Activated naive CD8-positive, alpha-beta T cell treated with anti-CD3 and anti-CD28 coated beads for 36 hours (primary cell): ENCODE measurements at places on chromosomes 2 and 18.

DNA sequence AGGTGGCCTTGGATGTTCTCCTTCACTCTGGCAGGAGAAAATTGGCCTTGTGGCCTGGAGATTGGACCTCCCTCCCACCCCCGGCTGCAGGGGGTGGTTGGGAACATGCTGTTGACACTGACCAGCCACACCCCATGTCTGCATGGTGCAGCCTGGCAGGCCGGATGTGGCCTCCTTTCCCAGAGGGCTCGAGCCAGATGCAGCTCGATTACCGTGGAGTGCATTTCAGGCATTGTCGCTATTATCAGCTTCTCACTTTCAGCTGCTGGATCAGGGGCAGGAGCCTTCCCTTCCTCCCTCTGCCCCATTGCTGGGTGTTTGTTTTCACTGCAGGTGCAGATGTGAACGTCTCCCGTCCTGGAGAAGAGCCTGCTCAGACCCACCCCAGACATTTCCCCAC, 211.0 kb upstream of the SIX2 start:
- no peak for DNase-seq
- peaks cover 3% of the 10 kb centered on the region for H3K4me1 ChIP-seq
- no peak overlapping the region for H3K27ac ChIP-seq
- no peaks in the 10 kb centered on the region for H3K36me3 ChIP-seq
- no peak overlapping the region for H3K4me3 ChIP-seq

DNA sequence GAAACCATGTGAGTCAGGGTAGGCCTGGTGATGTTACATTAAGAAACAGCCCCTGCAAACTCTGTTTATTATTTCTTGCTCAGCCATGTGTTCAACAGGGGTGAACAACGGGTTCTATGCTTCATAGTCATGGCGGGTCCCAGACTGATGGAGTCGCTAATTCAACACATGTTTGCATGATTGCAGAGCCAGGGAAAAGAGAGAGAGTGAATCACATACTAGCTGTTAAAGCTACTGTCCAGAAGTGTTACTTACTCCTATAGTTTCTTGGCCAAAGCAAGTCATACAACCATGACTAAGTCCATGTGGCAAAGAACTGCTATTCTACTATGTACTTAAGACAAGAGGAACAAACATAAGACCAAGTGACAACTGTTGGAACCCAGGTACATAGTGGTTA, 241.2 kb upstream of the SKOR2 start:
- no peak overlapping the region for H3K4me3 ChIP-seq
- H3K27ac ChIP-seq, result no peak overlapping the region
- no peaks in the 10 kb centered on the region for H3K4me1 ChIP-seq
- no peak for DNase-seq

DNA sequence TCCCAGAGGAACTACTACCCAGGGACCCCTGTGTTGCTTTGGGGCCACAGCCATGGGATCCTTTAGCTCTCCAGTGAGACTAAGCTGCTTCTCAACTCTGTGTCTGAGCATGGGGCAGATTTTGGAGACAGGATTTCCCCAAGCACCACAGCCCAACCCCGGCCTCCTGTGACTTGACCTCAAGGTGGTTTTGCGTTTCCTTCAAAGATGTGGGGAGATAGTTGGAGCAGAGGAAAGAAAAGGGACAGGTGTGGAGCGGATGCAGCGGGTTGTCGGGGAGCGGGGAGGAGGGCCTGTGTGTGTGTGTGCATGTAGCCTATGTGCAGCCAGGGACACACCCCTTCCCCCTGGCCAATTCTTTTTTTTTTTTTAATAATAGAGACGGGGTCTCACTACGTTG, 10.2 kb downstream of the ARID5A start:
- H3K27ac ChIP-seq, result no peak overlapping the region
- DNase-seq, result no peak
- peaks cover 49% of the 10 kb centered on the region for H3K4me1 ChIP-seq
- H3K4me3 ChIP-seq, result no peak overlapping the region

- no peak overlapping the region for H3K4me3 ChIP-seq
- H3K4me1 ChIP-seq, result no peaks in the 10 kb centered on the region
- DNase-seq, result peak; percentile 53
- peaks cover 2% of the 10 kb centered on the region for H3K27me3 ChIP-seq
Observed at GRCh38 chr2:26144953-26145680, 27.8 kb upstream of the GAREM2 start.

- H3K4me3 ChIP-seq, result no peak overlapping the region
- H3K27ac ChIP-seq, result no peak overlapping the region
- no peaks in the 10 kb centered on the region for H3K27me3 ChIP-seq
- H3K4me1 ChIP-seq, result peaks cover 20% of the 10 kb centered on the region
- DNase-seq, result no peak
Observed at GRCh38 chr18:54279477-54280219, 10.3 kb downstream of the POLI start.

DNA sequence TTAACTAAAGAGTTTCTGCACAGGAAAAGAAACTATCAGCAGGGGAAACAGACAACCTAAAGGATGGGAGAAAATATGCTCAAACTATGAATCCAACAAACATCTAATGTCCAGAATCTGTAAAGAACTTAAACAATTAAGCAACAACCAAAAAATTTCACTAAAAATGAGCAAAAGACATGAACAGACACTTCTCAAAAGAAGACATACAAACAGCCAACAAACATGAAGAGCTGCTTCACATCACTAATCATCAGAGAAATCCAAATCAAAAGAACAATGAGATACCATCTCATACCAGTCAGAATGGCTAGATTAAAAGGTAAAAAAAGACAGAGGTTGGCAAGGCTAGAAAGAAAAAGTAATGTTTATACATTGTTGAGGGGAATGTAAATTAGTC, 8.8 kb upstream of the GULP1 start:
- H3K36me3 ChIP-seq, result no peaks in the 10 kb centered on the region
- no peaks in the 10 kb centered on the region for H3K4me1 ChIP-seq
- no peak for DNase-seq
- peaks cover 9% of the 10 kb centered on the region for H3K27me3 ChIP-seq
- no peak overlapping the region for H3K4me3 ChIP-seq

DNA sequence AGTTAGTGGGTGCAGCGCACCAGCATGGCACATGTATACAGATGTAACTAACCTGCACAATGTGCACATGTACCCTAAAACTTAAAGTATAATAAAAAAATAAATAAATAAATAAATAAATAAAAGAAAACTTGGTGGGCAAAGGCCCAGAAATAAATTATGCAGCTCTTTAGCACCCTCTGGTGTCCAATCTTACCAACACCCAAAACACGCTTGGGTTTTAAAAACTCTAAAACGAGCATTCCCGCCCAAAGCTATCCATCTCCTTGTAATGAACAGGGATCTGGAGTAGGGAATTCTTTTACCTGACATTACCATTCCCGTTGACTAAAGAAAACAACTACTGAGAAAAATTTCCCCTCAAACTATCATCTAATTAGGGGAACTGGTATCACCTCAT, 2005.9 kb upstream of the CELF4 start:
- DNase-seq, result peak; percentile 0
- H3K4me3 ChIP-seq, result no peak overlapping the region
- H3K36me3 ChIP-seq, result no peaks in the 10 kb centered on the region

DNA sequence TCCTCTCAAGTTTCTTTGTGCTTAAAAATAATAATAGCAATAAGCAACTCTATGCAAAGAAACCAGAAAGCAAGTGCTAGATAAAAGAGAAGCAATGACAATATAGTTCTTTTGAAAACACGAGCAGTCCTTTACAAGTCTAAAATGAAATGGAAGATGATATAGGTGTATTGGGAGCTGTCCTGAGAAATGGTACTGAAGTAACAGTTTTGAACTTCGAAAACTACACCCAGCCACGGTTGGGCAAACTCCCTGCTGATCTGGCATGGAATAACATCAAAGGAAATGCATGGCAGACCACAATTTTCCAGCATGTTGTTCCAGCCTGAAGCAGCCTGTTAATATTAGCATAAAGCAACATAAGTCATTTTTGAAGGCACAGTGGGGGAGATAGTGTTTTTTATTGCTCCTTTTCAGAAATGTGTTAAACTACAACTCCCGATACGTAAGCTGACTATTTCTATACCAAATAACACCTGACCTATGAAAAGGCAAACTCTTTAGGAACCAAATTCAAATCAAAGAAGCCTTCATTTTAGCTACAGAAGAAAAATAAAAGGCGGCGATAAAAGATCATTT, 596.1 kb upstream of the KLHL29 start:
- H3K4me1 ChIP-seq, result no peaks in the 10 kb centered on the region
- no peak for DNase-seq
- no peaks in the 10 kb centered on the region for H3K27me3 ChIP-seq
- H3K36me3 ChIP-seq, result no peaks in the 10 kb centered on the region

DNA sequence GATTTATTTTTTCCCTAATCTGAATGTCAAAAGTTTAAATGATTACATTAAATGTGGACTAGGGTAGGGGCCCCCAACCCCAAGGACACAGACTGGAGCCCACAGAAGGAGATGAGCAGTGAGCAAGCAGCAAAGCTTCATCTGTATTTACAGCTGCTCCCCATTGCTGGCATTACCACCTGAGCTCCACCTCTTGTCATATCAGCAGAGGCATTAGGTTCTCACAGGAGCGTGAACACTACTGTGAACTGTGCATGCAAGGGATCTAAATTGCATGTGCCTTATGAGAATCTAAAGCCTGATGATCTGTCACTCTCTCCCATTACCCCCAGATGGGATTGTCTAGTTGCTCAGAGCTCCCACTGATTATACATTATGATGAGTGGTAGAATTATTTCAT, 3.8 kb downstream of the MOB1A start:
- H3K36me3 ChIP-seq, result peaks cover 43% of the 10 kb centered on the region
- H3K4me3 ChIP-seq, result peak overlapping the region; percentile 15
- H3K4me1 ChIP-seq, result peaks cover 44% of the 10 kb centered on the region
- no peak overlapping the region for H3K27ac ChIP-seq
- no peaks in the 10 kb centered on the region for H3K27me3 ChIP-seq

DNA sequence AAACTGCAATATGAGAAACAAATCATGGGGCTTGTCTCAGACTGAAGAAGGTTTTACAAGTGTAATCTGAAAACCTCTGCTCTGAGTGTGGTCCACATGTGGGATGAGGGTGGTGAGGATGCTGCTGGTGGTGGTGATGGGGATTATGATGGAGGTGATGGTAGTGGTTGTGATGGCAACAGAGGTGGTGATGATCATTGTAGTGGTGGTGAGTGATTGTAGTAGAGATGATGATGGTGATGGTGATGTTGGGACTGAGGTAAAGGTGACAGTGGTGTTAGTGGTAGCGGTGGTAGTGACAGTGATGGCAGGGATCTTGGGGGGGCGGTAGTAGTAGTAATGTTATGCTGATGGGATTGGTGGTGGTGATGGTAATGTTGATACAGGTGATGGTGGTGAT, 217.8 kb downstream of the ANAPC1 start:
- no peaks in the 10 kb centered on the region for H3K36me3 ChIP-seq
- no peak overlapping the region for H3K4me3 ChIP-seq
- H3K27me3 ChIP-seq, result no peaks in the 10 kb centered on the region
- no peak for DNase-seq
- peaks cover 5% of the 10 kb centered on the region for H3K4me1 ChIP-seq
- H3K27ac ChIP-seq, result no peak overlapping the region

GRCh38 chr2:181685150-181685688, 4.9 kb upstream of the NEUROD1 start:
- no peak overlapping the region for H3K4me3 ChIP-seq
- H3K4me1 ChIP-seq, result peaks cover 33% of the 10 kb centered on the region
- no peaks in the 10 kb centered on the region for H3K36me3 ChIP-seq
- H3K27ac ChIP-seq, result no peak overlapping the region
- DNase-seq, result no peak
